ENCODE measurements at places on chromosomes 6 and 20.

- DNase-seq, result peak; percentile 3
Measured at GRCh38 chr6:68876792-68877493, 241.9 kb downstream of the ADGRB3 start.

- no peak for DNase-seq
Measured at GRCh38 chr6:66478705-66479104, 771.7 kb upstream of the EYS start.

DNA sequence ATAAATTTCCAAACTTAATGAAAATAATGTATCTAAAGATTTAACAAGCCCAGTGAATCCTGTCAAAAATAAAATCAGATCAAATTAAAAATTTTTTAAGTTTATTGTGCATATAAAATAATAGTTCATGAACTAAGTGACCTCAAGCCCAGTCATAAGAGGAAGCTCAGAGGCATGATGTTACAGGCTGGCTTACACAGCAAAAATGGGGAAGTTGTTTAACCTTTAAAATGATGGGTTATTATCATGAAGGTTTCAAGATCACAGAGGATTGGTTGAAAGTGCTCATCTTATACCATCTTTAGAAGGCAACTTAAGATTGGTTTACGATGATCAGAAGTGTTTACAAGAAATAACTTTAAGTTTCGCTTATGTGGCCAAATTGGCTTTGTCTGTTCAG lies 102.5 kb downstream of the PAK5 start:
- DNase-seq, result no peak

- no peak for DNase-seq
Measured at GRCh38 chr20:1842281-1842680, 52.9 kb upstream of the SIRPA start.

GRCh38 chr6:170294298-170294730 lies 3.4 kb upstream of the DLL1 start:
- DNase-seq, result no peak

- DNase-seq, result no peak
Measured at GRCh38 chr6:158388727-158389126, 76.5 kb downstream of the TULP4 start.

DNA sequence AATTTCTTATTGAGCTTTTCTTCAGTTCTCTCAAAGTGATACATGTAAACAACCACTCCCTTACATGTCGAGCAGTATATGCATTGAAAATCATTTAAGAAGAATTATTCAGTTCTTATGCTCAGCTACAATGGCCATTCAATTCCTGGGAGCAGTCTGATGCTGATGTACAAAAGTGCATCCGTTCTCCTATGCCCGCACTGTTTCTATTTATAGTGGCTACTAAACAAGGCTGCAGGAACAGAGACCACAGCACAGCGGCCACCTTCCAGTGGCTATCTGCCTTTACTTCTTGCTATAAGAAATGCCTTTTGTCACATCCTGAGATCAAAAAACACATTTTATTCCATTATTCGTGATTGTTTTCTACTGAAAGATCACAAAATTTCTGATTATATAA lies 82.2 kb downstream of the FHL5 start:
- no peak for DNase-seq

DNA sequence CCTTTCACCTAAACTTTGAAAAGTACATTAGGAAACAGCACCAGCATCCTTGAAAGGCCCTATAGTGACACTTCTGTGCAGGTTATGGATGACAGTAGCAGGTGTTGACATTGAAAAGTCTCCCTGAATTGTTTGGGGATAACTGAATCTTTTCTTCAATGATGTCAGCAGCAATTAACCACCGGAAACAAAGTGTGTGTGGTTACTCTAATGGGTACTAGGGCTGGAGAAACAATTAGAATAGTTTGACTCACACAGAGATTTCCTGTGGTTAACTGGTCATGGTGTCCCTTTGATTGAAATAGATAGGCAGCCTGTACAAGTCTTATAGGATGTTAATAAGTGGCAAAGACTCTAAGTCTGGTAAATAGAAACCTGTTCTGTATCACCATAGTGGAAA lies 189.1 kb downstream of the TBX18 start:
- peak; percentile 63 for DNase-seq
